ENCODE measurements at places on chromosomes 2 and 18. TPM values are rescaled to one million over a fixed set of nuclear protein-coding genes. Genes with fewer than 3 reads are reported as not detected.

DNA sequence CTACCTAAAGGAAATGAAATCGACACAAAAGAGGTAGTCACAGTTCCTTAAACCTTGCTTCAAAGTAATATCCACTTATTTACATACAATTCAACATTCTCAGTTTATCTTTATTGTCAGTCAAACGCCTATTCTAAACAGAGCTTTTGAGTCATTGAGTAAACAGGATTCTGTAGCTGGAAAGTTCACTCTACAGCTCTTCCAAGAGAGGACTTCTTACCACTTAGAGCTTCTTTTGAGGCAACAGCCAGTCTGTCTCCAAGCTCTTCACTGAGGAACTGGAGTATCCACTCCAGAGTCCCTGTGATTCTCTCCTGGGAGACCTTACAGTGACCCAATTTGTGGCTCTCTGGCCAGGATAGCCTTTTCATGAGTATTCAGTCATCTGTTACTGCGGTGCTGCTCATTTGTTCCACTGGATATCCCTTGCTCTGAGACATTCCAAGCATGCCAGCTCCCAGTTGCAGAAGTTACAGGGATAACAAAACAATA, 210.9 kb upstream of the OSR1 start:
- no peak for DNase-seq

GRCh38 chr2:173623438-173624319, 269.0 kb downstream of the CDCA7 start:
- no peak for DNase-seq

DNA sequence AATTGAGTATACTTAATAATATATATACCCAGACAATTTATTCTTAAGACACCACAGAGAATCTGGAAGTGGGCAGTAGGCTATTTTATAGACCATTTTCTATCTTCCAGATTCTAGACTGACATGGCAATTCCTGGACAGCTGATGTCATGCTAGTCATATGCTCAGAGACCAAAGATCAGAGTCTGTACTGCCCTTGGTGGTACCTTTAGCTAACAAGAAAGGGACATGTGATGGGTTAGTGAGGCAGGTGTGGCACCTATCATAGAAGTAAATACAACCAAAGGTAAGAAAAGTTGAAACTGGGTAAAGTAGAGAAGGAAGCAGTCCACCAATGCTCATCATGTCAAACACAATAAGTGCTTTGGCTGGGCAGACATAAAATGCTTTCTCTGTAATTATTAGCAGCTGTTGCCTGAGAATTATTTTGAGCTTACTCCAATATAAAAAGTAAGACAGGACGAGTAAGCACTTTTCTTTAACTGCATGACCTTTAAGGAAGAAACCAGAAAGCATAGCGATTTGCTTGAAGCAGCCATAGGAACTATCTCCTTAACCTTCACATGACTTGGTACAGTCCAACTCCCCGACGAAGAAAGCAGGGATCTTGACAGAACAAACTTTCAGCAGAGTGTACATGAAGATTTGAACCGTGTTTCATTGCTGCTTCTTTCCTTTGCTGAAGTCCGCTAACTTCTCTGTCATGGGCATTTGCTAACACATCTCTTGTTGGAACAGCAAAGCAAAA, 47.1 kb downstream of the SLC40A1 start:
- DNase-seq: no peak

Gene KIDINS220
- polyA plus RNA-seq: 62.9 TPM

DNA sequence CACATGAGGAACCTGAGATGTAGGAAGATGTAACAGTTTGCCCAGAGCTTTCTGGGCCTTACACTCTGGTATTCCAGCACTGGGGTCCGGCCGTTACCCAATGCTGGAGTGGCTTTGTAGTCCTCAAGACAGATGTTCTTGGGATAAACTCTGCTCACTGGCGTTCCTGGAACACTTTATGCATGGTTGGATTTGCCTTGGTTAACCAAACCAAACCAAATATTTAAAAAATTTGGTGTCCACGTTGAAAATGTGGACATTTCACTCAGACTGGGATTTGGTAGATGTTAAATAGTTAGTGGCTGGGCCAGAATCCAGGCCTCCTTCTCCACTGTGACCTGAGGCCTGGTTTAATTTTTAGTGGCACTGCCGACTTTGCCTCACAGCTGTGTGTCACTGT, 81.5 kb downstream of the ACOXL start:
- no peak for DNase-seq

Gene PLCL1
- polyA plus RNA-seq: 8.6 TPM
